Ammon's horn (tissue), 1 donor: ENCODE measurements at places on chromosomes 3 and 15.

DNA sequence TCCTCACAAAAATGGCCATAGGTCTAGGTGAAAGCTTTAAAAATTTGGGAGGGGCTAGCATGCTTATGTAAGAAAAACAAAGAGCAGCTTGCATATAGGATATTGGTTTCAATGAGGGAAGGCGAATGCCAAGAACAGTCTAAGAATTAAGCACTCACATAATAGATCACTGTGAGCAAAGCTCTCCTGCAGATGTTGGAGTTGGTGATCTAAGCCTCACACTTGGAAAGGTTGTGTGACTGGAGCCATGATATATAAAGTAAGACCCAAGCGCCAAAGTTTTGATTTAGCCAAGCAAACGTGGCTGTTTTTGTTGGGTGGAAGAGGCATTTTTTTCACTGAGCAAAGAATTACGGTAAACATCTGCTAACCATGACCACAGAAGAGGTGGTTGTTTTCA is 237.5 kb downstream of the FOXP1 start:
- no peak for DNase-seq

- DNase-seq, result peak; percentile 62
Measured at GRCh38 chr3:133506215-133506901, 67.1 kb upstream of the CDV3 start.

DNA sequence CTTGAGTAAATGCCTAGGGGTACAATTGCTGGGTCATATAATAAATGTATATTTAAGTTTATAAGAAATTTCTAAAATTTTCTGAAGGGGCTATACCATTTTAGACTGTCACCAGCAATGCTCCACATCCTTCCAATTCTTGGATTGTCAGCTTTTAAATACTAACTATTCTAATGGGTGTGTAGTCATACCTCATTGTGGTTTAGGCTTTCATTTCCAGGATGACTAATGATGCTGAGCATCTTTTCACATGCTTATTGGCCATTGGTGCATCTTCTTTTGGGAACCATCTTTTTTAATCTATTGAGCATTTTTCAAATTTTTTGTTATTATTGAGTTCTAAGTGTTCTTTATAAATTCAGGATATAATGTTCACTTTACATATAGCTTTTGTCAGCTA is 52.5 kb upstream of the CORO2B start:
- DNase-seq, result no peak

GRCh38 chr3:7423995-7424394 is 563.1 kb downstream of the GRM7 start:
- no peak for DNase-seq

- DNase-seq, result no peak
Measured at GRCh38 chr3:20552605-20553275, 366.7 kb upstream of the SGO1 start.

- DNase-seq, result no peak
Measured at GRCh38 chr15:79208179-79208578, 74.3 kb upstream of the ANKRD34C start.

DNA sequence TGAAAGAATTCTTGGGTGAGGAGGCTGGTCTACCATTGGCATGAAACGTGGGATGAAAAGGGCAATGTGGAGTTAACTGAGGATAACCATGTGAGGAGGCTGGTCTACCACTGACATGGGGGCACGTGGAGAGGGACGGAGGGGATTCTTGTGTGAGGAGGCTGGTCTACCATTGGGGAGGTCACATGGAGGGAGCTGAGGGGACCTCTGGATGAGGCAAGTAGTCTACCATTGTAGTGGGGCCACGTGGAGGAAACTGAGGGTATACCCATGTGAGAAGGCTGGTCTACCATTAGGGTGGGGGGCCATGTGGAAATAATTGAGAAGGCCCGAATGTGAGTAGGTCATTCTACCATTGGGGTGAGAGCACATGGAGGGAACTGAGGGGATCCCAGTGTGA is 154.1 kb downstream of the FBLN2 start:
- no peak for DNase-seq

DNA sequence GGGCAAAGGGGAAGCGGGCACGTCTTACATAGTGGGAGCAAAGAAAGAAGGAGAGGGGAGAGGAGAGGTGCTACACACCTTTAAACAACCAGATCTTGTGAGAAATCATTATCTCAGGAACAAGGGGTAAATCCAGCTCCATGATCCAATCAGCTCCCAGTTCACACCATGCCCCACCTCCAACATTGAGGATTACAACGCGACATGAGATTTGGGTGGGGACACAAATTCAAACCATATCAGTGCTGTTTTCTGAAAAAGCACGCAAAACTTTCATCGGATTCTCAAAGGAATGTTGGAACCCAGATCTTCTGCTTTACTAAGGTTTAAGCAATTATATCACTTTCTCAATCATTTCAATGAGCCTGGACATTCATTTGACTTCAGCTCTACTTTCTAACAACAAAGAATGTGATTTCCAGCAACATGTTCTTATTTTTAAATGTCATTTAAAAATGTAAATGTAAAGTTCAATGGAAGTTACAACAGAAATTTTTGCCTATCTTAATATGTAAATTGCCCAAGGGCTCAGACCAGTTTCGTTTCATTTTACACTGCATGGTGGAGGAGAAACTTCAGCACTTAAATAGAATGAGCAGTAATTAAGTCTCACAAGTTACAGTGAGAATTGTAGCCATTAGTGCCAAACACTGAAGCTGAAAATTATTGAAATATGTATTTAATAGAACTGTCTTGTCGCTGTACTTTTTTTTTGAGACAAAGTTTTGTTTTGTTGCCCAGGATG is 8.4 kb upstream of the CCDC54 start:
- DNase-seq, result no peak

DNA sequence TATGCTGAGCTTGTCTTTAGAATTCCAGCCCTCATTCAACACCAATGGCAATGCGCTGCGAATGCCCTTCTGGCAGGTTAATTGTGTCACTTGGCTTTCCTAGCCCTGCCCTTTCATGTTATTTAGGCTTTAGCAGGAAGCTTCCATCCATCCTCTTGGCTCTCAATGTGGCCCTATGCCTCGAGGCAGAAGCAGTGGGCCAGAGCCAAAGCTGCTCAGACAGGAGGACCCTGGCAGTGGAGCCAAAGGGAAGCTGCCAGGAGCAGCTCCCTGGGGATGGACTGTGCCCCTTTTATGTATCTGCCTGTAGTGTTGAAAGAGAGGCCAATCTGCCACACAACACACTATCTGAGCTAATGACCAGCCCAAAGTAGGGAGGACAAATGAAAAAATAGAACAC is 376.4 kb downstream of the CTNNB1 start:
- peak; percentile 33 for DNase-seq

DNA sequence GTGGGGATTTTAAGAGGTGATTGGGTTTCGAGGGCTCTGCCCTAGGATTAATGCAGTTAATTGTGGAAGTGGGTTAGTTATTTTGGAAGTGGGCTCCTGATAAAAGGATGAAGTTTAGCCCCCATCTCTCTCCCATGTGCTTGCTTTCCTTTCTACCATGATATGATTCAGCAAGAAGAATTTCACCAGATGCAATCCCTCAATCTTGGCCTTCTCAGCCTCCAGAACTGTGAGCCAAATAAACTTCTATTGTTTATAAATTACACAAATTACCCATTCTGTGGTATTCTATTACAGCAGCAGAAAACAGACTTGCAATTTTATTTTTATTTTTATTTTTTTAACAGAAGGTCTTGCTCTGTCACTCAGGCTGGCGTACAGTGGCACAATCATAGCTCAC is 27.3 kb upstream of the UBE2E1 start:
- no peak for DNase-seq

- DNase-seq, result no peak
Measured at GRCh38 chr3:138432576-138433240, 1.7 kb upstream of the ESYT3 start.

- no peak for DNase-seq
Measured at GRCh38 chr3:109631897-109632296, 294.6 kb upstream of the DPPA4 start.

GRCh38 chr15:101542306-101543025 is 53.0 kb upstream of the PCSK6 start:
- DNase-seq, result no peak

DNA sequence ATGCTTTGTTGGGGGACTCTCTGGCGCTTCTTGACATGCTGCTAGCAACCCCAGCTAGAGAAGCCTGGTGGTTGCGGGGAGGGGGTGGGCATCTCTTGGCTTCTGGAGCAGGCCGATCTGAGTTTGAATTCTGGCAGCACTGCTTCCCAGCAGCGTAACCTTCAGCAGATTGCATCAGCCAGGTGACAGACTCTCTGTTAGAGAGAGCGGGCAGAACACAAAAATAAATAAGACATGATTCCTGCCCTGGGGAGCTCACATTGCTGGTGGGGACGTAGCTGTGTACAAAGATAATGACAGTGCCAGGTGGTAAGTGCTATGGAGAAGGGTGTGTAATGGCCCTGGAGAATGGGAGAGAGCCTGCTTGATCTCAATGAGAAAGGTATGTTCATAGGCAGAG is 87.4 kb downstream of the THSD4 start:
- DNase-seq, result no peak

DNA sequence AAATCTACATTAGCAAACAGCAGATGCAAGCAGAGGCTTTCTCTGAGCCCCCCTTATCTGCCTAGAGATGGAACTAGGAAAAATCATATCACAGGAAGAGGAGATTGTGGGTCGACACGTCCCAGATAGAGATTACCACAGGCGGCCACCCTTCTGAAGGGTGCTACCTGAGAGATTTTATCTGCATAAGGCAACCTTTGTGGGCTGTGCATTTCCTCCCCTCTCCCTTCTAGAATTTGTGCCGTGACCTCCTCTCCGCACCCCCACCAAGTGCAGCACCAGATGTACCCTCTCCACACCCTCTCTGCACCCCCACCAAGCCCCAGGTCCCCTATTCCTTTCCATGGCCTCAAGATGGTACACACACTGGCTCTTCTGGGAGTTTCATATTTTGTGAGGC is 27.4 kb downstream of the METTL6 start:
- no peak for DNase-seq

DNA sequence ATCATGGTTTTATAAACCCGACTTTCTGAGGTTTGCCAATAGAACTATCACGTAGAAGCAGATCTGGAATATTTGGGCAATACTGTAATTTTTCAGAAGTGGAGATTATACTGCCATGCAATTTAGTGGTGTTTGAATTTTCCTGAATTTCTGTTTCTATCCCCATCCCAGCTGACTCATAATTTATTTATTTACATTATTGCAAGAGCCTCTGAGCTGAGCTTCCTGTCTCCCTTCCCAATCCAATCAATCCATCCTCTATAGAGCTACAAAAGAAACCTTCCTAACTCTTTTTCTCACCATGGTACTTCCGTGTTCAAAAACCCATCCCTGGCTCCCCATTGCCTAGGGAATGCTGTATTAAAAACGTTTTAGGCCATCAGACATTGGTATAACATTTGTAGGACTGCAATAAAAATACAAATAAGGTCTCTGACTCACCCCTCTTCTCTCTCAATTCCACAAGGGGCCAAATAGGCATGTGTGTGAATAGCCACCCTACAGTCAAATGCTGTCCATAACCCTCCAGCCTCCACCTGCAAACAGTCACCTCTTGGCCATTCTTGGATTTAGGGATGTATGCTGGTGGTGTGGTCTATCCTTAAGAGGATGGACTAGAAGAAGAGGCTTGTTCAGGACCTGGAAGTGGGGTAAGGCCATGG is 190.7 kb downstream of the CD47 start:
- DNase-seq, result no peak

- peak; percentile 94 for DNase-seq
Measured at GRCh38 chr3:141412936-141413354, 44.6 kb downstream of the ZBTB38 start.

DNA sequence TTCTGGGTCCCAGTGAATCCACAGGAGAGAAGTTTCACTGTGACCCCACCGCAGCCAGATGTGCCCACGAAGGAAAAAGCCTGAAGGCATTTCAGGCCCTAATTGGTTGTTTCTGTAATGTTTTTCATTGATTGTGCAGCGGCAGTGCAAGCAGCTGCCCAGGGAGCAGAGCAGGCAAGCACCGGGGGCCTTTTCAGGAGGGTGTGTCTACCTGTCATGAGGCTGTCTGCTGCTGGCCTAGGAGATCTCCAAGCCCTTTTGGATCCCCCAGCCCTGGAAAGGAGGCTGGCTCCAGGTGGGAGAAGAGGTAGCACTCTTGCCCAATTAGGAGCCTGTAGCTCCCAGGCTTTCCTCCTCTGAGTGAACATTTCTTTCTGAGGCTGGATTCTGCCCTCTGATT is 108.8 kb downstream of the EPHB1 start:
- no peak for DNase-seq
